ENCODE measurements at places on chromosomes 7 and 10.

DNA sequence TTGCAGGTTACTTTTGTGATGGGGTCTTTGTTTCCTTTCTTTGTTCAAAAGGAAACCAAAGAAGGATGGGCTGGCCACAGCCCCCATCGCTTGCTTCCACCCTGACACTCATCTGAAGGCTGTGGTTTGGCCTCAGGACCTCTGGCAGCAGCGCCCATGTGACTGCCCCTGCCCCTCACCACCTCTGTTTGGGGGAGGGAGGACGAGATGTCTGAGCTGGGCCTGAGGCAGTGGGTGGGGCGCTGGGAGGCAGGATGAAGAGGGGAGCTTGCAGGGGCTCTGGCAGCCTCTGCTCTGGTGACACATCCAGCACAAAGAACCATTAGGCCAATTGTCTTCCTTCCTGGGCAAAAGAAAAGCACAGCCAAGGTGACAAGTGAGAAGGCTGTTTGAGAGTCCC lies 15.9 kb upstream of the CHST15 start:
- DNase-seq = no peak

DNA sequence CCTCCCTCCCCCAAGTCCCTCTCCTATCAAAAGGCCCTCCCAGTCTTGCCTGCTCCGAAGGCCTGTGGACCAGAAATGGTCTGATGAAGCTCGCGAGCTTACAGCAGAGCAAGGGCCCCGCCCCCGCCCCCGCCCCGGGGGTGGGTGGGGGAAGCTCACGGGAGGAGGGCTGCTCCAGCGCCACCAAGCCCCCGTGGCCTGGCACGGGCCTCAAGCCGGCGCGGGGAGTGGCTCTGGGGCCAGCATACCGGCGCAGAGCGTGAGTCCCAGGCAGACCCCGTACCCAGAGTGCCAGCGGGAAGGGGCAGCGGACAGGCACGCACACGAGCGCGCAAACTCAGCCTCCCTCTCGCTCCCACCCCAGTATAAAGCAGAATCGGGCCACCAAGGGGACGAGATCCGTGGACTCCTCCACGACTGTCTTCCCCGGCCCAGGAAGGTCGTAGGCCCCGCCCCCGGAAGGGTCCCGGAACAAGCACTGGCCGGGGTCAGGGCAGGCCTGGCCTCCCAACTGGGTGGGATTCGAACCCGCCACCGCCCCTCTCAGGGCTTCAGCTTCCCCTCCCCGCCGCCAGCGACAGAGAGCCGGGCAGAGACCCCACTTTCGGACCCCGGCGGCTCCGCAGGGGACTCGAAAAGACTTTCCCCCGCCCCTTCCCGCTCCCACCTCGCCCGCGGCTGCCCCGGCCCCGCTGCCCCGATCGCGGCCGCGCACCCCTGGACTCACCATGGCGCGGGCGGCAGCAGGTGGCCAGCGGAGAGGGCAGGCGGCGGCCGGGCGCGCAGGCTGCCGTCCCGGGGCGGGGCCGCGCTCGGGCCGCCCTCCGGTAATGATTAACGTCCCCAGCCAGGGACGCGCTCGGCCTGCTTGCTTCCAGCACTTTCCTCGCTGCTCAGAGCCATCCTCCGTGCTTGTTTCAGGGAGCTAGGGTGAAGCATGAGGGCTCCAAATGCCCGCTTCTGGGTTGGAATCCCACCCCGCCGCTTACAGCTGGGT lies at the start of gene PCBD1:
TSS of gene PCBD1 (minus strand) at position 762 of the 997 bp plus-strand sequence. CDS start at position 730, 32 bp downstream.
- DNase-seq = no peak

GRCh38 chr7:121322460-121322859 lies 6.3 kb upstream of the WNT16 start:
- no peak for DNase-seq

GRCh38 chr10:54914049-54914448 lies 113.0 kb upstream of the PCDH15 start:
- DNase-seq = no peak

GRCh38 chr7:75617634-75618234 lies 121.0 kb downstream of the HIP1 start:
- DNase-seq = no peak

Measured in NCI-H524 treated with DMSO at 0.1 percent for 48 hours (cell line).